SK-N-MC (cell line): ENCODE measurements at places on chromosomes 5 and 9.

- no peak for DNase-seq
These were observed 38.7 kb downstream of the NEURL1B start for GRCh38 chr5:172679628-172680212.

GRCh38 chr9:102405218-102405867, 589.8 kb upstream of the CYLC2 start:
- DNase-seq: no peak

- no peak for DNase-seq
These were observed 463.1 kb upstream of the CDH10 start for GRCh38 chr5:25107853-25108252.

GRCh38 chr5:5398071-5398470, 24.4 kb upstream of the ICE1 start:
- DNase-seq: no peak

- DNase-seq: no peak
These were observed 41.3 kb downstream of the CFAP77 start for GRCh38 chr9:132451276-132451675.

GRCh38 chr9:137606005-137606621, 627 bp downstream of the ARRDC1 start:
- DNase-seq: no peak
